ENCODE measurements at places on chromosomes 12 and 14. TPM values are rescaled to one million over a fixed set of nuclear protein-coding genes. Genes with fewer than 3 reads are reported as not detected.

Gene PPP4R4
- polyA plus RNA-seq, result 0.28 TPM

Gene TEX22
- polyA plus RNA-seq, result 4.4 TPM

Gene SIX1
- 14.3 TPM for polyA plus RNA-seq

Gene LIN52
- 15.7 TPM for polyA plus RNA-seq

Gene SNRPF
- polyA plus RNA-seq, result 84.0 TPM

Gene BMAL2
- polyA plus RNA-seq, result 7.1 TPM

Gene TMCC3
- 39.5 TPM for polyA plus RNA-seq

Gene AQP6
- polyA plus RNA-seq, result 19.7 TPM

Gene DIO2
- polyA plus RNA-seq, result 0.46 TPM

Gene INHBC
- polyA plus RNA-seq, result 0.25 TPM

Gene LTB4R
- polyA plus RNA-seq, result 2.2 TPM

Gene RNASE2
- 0.92 TPM for polyA plus RNA-seq

Gene AQP5
- 2.5 TPM for polyA plus RNA-seq

Gene MYF5
- 0.14 TPM for polyA plus RNA-seq

Gene SERPINA6
- 11.2 TPM for polyA plus RNA-seq

Gene KRT77
- polyA plus RNA-seq, result not detected

Gene SLC16A7
- 4.4 TPM for polyA plus RNA-seq

Gene KCNC2
- polyA plus RNA-seq, result 0.94 TPM

Gene AKAP5
- 7.1 TPM for polyA plus RNA-seq

Gene SERPINA5
- polyA plus RNA-seq, result 17.1 TPM

Gene SLC5A8
- 37.1 TPM for polyA plus RNA-seq

Gene DBX2
- 0.07 TPM for polyA plus RNA-seq

Gene BMP4
- 47.8 TPM for polyA plus RNA-seq

Gene KRT76
- polyA plus RNA-seq, result not detected

Gene HOMEZ
- polyA plus RNA-seq, result 28.8 TPM

Gene CCDC197
- not detected for polyA plus RNA-seq

Gene LGR5
- 13.2 TPM for polyA plus RNA-seq

Gene KRT72
- polyA plus RNA-seq, result 0.08 TPM

Gene RCOR1
- 33.6 TPM for polyA plus RNA-seq

Gene PZP
- polyA plus RNA-seq, result 0.16 TPM

Gene SMOC1
- 1.7 TPM for polyA plus RNA-seq

Gene KICS2
- 4.5 TPM for polyA plus RNA-seq

Gene NOVA1
- 21.7 TPM for polyA plus RNA-seq

Gene SARNP
- 107 TPM for polyA plus RNA-seq

Gene ARF3
- 131 TPM for polyA plus RNA-seq

Gene GPR65
- polyA plus RNA-seq, result 0.42 TPM

Gene LAG3
- polyA plus RNA-seq, result 1.7 TPM

Gene OTX2
- not detected for polyA plus RNA-seq

Gene MYH6
- polyA plus RNA-seq, result 0.25 TPM

Gene MMP19
- polyA plus RNA-seq, result 0.69 TPM

Gene MAP3K9
- 5.4 TPM for polyA plus RNA-seq
